ENCODE measurements at places on chromosomes 4 and X.
A peak's percentile ranks its signal among the peaks of the same experiment; 100 is the strongest.

DNA sequence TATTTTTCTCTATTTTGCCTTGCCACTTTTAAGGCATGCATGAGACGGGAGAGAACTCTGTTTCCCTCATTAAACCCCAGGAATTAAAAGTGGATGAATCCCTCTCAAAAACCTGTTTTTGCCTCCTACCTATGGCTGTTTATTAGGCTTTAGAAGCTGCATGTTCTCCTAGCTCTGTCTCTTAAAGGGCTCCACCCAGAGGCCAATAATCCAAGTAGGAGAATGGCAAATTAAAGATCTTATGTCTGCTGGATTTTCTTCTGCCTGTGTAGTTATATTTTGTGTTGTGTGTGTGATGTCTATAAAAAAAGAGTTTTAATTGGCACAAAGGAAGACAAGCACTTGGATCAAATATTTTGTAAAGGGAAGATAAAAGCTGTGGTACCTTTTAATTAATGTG, 32.4 kb downstream of the MAGEC1 start:
- DNase-seq, result no peak

DNA sequence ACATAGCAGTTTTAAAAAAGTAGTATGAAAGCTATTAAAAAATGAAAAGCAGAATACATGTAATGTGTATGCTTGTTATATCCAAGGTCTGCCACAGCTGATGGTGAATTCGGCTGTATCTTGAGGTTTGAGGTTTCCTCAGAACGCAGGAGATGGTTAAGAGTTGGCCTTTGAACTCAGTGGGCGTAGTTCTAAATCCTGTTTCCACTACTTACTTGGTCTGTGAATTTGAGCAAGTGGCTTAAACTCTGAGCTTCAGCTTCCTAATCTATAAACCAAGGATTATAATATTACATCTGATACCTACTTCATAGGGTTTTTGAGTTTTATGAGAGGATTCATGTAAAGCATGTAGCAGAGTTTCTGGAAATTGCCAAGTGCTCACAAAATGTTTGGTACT, 125.2 kb downstream of the STIM2 start:
- DNase-seq, result peak; percentile 44

DNA sequence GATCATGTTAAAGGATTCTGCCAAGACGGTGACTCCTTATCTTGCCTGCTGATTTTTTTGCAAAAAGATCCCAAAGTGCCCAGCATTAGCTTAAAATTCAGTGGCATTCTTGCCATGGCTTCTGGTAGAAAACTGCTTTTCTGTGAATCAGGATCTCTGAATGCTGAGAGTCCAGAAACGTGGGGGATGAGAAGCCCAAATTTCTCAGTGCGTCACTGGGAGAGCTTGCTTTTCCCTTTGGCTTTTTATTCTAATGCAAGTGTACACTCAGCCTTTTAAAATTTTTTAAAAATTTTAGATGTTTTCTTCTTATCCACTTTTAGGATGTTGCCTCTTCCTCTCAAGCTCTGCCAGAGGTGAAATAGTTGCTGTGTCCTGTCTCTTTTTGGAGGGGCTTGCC, 98.4 kb downstream of the TLL1 start:
- no peak for DNase-seq

DNA sequence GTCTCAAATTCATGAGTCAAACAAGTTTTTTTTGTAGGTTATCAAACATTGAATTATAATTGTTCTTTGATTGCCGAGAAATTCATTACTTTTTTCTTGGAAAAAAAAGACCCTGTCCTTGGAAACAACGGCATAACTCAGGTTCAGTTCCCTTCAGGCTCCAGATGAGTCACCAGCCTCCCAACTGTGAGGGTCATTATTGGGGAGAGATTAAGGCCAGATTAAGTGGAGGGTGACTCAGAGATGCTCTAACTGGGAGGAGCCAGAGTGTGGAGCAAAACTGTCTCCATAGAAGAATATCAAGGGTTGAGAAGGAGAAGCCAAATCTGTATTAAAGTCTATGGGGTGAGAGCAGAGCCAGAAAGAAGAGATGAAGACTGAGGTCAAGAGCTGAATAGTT, 9.6 kb downstream of the ADGRG4 start:
- no peak for DNase-seq

DNA sequence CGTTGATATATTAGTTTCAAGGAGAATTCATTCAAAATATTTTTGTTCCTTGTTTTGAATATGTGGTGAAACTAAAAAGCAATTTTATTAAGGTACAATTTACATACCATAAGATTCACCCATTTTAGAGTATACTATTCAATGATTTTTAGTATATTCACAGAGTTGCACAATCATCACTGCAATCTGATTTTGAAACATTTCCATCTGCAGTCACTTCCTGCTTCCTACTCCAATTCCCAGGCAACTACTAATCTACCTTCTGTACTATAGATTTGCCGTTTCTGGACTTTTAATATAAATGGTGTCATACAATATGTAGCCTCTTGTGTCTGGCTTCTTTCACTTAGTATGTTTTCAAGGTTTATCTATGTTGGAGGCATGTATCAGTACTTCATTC, 71.3 kb downstream of the SLC9A7 start:
- DNase-seq, result no peak

- DNase-seq, result no peak
Observed at GRCh38 chr4:72031868-72032608, at the start of gene NPFFR2. Gene NPFFR2, plus strand, starts transcription at chr4:72032000. Its CDS starts 96,592 bp downstream, at chr4:72128592.

DNA sequence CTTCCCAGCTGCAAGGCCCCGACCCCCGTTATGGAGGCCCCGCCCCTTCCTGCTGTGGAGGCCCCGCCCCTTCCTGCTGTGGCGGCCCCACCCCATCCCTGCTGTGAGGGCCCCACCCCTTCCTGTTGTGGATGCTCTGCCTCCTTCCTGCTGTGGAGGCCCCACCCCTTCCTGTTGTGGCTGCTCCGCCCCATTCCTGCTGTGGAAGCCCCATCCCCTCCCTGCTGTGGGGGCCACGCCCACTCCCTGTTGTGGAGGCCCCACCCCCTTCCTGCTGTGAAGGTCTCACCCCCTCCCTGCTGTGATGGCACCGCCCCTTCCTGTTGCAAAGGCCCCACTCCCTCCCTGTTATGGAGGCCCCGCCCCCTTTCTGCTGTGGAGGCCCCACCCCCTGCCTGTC, 104.9 kb upstream of the PSAPL1 start:
- peak; percentile 56 for DNase-seq

DNA sequence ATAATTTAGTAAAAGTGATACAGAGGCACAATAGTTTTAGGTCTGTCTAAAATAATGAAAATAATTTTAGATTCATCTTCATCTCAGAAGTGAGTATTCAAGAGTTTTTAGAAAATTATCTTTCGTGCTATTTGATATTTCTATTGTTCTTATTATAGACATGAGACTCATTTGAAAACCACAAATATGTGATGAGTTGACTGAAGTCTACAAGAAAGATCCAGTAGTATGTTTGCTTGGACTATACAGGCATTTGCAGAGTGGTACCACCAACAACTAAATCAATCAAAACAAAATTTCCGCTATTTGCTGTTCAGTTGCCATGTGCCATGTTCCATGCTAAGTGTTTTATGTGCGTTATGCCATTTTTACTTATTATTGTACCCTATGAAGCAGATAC, 1318.5 kb downstream of the STIM2 start:
- DNase-seq, result no peak

GRCh38 chrX:1928805-1929204, 313.9 kb downstream of the ASMT start:
- no peak for DNase-seq

DNA sequence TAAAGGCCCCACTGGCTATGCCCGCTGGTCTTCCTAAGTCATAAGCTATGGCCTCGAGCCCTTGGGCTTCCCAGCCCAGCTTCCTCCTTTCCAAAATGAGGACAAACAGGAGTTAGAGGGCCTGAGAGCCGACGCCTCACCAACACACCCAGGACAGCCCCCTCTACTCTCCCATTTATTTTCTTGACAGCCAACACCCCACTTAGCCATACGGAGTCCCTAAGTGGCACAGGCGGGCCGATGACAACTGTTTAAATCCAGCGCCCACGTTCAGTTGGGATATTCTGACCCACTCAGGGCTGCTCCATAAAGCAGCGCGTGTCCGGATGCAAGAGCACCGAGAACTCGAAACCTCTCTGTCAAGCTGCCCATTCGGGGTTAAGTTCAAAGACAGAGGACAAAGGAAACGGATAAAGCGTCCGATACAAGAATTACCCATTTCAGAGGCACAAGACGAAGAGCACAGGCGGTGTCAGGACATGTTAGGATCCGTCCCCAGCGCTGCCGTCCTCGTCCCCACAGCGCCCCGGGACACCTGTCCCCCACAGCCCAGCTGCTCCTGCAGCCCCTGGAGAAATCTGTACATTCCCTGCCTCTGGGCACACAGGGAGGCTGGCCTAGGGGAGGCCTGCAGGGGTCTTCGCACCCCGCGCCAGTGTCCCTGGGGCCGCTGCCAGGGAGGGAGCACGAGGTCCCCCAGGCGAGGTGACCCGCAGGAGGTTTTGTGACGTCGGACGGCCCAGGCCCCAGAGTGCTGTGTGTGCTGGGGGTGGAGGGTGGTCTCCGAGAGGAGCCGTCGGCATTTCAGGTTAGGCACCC, 1.2 kb downstream of the PRKX start:
- DNase-seq, result no peak

GRCh38 chrX:95791876-95792275, 892.8 kb upstream of the DIAPH2 start:
- DNase-seq, result no peak

GRCh38 chr4:1492651-1493539, 86.7 kb upstream of the NKX1-1 start:
- no peak for DNase-seq

DNA sequence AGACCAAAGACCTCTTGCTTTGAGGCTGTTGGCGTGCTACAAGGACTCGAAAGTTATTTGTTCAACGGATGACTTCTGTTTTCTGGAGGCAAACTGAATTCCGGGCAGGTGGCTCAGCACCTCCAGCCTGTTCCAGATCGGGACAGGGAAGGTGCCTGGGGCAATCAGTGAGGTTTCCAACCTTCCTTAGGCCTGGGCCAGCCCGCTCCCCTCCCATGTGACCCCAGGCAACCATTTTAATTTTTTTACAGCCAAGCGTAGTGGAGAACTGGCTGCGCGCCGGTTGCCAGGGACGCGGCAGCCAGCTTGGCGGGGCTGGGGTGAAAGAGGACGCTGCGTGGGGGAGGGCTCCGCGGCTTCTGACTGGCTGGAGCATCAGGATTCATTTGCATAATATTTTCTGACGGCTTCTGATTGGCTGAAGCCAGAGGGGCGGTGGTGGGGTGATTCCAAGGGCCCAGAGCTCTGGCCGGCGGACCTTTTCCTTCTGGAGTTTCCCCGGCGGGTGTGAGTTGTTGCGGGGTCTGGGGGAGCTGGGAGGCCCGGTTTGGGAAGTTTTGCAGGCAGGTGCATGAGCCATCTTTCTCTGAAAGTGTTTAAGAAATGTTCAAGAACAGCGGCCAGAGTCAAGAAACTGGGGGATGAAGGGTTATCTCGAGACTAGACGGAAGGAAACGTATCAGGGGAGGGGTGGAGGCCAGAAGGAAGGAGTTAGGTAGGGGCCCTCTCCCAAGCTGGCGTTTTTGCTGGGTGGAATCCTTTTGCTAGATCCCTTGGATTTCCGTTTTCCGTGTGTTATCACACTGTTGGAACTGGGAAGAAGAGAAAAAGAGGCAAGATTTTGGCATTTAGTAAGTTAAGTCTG, at the start of gene MID1IP1:
Gene MID1IP1, plus strand, starts transcription at position 479 of the 865 bp plus-strand sequence. CDS start 3,488 bp downstream, outside the sequence.
- peak; percentile 77 for DNase-seq

GRCh38 chr4:39613093-39613656, 25.5 kb downstream of the SMIM14 start:
- no peak for DNase-seq

DNA sequence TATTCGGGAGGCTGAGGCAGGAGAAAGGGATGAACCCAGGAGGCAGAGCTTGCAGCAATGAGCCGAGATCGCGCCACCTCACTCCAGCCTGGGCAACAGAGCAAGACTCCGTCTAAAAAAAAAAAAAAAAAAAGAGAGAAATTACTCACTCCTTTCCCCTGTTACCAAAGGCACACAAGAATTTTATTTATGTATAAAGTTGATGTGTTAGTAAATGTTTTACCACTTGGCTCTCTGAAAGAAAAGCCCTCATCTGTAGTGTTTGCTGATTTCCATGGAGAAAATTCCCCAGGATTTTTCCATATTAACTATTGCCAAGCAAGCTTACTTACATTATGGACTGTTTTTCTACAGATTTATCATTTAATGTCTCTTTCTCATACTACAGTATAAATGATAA, 142.1 kb upstream of the PABPC4L start:
- DNase-seq, result no peak

DNA sequence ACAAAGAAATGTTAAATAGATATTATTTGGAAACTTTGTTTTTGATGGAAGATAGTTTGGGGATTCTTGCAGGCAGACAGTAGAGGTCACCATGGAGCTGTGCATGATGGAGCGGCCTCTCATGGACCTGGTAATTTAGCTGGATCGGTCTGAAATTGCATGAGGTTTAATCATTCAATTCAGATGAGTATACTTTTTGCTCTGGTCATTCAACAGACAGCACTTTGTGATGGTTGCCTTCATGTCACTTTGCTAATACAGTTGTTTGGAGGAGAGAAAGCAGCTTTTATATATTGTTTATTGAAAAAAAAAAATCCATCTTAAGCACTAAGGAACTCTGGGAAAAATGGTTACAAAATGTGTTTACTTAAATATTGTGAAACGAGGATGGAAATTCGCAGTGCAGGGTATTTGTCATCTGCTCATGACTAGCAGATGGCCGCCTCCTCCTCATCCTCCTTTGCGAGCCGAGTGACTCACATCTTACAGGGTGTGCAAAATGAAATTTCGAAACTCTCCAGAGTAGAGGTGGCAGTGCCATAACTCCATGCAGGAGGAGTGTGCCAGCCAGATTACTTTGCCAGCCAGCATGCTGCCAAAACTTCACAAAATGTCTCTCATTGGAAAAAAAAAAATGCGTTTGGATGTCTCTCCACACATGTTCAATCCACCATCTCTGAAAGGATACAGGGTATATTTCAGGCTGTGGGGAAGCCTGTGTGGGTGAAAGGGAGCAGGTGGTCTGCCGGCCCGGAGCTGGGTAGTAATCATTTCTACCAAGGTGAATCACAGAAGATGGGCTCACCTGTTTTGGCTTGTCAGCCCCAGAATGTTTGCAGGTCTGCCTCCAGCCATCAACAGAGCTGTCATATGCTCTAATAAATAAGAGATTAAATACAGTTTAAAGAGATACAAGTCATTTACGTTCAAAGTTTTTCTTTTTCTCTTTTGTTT, 314.9 kb upstream of the DIPK2B start:
- DNase-seq, result peak; percentile 1

DNA sequence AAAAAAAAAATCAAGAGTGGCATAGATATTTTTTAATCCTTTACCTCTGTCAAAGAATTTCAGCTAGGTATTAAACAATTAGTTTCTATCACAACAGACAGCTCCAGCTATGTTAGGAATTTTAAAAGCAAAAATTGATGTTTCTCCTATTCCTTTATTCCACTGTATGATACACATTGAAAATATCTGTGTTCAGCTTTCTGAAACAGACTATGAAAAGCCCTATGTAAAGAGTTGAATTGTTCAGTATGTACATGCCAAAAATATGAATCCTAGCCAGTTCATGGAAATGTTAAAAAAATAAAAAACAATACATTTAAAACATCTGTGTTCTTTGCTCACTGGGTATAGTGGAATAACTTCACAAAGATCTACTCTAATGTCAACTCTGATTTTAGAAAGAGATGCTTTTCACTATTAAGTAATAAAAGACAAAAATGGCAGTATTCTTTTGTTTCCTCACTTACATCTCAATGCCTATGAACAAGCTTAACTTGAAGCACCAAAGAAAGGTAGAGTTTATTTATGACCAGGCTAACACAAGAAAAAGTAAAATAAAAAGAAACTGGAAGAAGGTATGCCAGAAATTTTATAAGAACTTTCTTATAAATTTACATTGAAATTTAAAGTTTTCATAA, 32.1 kb downstream of the FBXW7 start:
- DNase-seq, result no peak

GRCh38 chr4:185323606-185324005, 72.1 kb downstream of the LRP2BP start:
- no peak for DNase-seq

GRCh38 chr4:20474119-20474518, 222.4 kb downstream of the SLIT2 start:
- no peak for DNase-seq

All from activated T-helper 1 cell treated with anti-CD3 and anti-CD28 coated beads, Interleukin-12 subunit alpha, Interleukin-12 subunit beta, Interleukin-2, Interleukin-4 antibody, amounts not matched to agents 30 ng/mL and 10 ng/mL and 1 ng/mL, durations not matched to agents 14 hours and 24 hours and 36 hours (primary cell).